ENCODE measurements at places on chromosomes 12 and 14. TPM values are rescaled to one million over a fixed set of nuclear protein-coding genes. Genes with fewer than 3 reads are reported as not detected.
A peak's percentile ranks its signal among the peaks of the same experiment; 100 is the strongest.

GRCh38 chr14:69798339-69798735 is 1.3 kb upstream of the SLC10A1 start:
- DNase-seq, result no peak

NANOG gene
- not detected for total RNA-seq

DNA sequence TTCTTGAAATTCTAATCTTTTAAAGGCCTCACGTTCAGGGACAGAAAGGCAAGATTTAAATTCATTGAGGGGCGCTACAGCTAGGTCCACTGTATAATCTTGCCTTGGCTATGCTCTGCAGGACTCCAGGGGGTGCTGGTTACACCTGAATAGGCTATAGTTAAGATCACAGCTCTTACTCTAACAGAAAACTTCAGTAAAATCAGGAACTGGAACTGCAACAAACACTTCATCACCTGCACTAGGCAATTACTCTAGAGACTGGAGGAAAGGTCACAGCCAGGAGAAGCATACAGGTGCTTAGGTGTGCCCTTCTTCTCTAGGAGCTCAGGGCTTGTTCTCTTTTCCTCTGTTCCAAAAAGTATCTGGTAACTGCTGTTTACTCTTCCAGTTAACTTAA is 20.9 kb downstream of the SLCO1C1 start:
- no peak for DNase-seq

DNA sequence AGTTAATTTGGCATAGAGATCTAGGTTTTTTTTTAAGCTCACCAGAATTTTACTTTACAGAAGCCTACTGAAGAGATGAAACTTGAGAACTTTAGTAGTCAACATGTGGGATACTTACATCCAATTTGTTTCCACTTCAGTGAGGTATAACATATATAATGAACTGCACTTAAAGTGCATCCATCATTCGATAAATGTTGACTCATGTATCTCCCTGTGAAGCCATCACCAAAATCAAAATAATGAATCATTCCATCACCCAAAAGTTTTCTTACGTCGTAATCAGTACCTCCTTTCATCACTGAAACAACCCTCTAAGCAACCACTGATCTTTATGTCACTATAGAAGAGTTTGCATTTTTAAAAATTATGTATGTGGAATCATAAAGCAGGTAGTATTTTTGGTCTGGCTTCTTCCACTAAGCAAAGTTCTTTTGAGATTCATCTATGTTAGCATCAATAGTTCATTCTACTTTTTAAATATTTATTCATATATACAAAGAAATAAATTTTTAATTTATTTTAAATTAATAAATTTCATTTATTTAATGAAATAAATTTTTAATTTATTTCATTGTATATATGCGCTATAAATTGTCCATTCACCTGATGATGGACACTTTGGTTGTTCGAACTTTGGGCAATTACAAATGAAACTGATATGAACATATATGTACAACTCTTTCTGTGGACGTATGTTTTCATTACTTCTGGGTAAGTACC is 2.0 kb upstream of the CPNE8 start:
- DNase-seq, result no peak

DNA sequence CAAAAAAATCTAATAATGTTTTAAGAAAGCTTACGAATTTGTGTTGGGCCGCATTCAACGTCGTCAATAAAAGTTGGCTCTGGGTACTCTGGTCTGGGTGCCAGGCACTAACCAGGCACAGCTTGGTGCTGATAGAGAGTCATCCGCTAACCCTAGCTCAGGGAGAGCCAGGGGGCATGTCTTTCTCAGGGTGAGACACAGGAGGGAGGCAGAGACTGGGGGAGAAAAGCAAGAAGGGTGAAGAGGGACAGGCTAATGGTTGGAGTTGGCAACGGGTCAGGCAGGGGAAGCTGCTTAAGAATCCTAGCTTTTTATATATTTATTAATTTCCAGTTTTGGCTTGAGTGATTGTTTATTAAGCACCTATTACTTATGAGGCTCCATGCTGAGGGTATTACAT is 105.0 kb downstream of the CMKLR1 start:
- no peak for DNase-seq

DNA sequence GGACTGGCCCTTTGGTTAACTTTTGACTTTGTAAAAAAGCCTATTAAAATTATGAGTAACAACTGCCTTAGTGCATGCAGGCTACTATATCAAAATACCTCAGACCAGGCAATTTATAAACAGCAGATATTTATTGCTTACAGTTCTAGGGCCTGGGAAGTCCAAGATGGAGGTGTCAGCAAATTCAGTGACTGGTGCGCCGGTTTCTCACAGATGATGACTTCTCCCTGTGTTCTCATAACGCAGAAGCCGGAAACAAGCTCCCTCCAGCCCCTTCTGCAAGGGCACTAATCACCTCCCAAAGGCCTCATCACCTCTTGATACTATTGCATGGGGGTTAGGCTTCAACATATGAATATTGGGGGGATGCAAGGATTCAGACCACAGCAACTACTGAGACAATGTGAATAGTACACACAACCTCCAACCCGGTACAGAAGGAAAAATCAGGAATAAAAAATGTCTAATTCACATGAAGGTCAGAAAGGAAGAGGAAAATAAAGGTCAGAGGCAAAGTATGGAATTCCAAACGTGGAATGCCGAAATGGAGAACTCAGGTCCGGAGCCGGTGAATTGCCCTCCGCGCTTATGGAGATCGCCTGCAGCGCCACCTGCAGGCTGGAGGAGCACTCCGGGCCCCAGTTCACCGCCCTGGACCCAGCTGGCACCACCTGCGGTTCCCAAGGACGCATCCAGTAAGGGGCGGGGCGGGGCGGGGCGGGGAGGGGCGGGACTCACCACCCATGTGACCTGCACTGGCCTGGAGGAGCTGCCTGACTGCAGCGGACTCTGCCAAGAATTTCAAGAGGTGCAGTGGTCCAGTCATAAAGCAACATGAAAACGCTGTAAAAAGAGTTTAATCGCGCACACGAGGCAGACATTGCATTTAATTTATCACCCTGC is 203.4 kb downstream of the KIF26A start:
- peak; percentile 47 for DNase-seq

RILPL1 gene
- 2.9 TPM for total RNA-seq

DNA sequence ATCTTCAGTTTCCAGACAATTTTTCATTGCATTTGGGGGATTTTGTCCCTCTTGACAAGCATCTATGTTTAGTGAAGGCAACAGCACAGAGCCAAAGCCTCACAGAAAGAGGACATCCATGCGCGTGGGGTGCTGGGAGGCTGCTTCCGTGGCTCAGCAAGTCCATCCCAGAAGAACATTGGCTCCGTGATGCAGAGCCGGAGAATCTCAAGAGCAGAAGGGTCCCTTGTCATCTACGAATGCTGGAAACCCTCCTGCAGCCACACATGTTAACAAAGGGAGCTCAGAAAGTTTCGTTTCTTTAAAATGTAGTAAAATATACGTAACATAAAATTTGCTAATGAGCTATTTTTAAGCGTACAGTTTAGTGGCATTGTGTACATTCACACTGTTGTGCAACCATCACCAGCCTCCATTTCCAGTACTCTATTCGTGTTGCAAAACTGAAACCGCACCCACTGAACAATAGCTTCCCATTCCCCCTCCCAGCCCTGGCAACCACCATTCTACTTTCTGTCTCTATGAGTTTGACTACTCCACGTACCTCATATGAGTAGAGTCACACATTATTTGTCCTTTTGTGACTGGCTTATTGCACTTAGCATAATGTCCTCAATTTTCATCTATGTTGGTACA is 185.9 kb downstream of the TTC7B start:
- no peak for DNase-seq

GRCh38 chr14:104316723-104317491 is 178.5 kb downstream of the KIF26A start:
- no peak for DNase-seq

- no peak for DNase-seq
Measured at GRCh38 chr12:53090105-53090504, 7.4 kb upstream of the IGFBP6 start.

GRCh38 chr14:81450100-81450531 is 50.0 kb upstream of the STON2 start:
- no peak for DNase-seq
